CD4-positive, alpha-beta T cell (primary cell): ENCODE measurements at places on chromosomes 2 and 18. TPM values are rescaled to one million over a fixed set of nuclear protein-coding genes. Genes with fewer than 3 reads are reported as not detected.

- H3K4me3 ChIP-seq: no peak overlapping the region
- H3K27me3 ChIP-seq: no peaks in the 10 kb centered on the region
- H3K4me1 ChIP-seq: no peaks in the 10 kb centered on the region
- no peak for DNase-seq
- no peak overlapping the region for H3K27ac ChIP-seq
These were observed 10.4 kb downstream of the CNDP2 start for GRCh38 chr18:74506448-74507084.

DNA sequence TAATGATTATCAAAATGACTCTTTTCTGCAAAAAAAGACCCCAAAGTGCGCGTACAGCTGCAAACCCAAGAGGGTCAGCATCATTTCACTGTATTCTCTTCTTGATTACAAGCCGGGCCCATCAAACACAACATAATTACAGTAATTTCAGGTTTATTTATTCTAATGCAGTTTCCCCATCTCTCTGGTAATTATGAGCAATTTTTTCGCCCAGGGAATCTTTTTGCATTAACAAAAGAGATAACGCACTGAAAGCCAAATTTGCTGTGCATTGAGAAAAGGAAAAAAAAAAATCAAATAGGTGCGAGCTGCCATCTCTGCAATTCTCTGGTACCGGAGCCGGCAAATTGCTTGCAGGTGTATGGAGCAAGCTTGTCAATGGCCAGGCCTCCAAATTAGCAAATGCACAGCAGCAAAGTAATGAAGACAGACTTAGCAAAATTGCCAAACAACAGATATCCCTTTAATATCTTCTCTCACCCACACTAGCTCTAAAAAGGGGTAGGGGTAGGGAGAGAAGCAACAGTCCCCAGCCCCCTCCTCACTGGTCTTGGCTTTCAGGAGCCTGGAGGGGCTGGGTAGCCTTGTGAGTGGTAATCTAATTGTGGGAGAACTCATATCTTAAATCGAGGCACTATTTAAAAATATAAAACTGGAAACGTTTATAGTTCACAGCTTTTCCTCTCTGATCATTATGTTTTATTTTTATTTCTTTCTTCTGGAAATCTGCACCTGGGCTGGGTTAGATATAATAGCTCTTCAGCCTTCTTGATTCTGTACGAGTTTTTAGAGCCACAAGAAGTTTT lies 6.7 kb downstream of the DLX1 start:
- H3K27me3 ChIP-seq: peaks cover 94% of the 10 kb centered on the region
- no peak overlapping the region for H3K27ac ChIP-seq
- no peak for DNase-seq

GRCh38 chr2:112174383-112174782 lies 36.2 kb downstream of the FBLN7 start:
- peaks cover 20% of the 10 kb centered on the region for H3K4me1 ChIP-seq
- no peak for DNase-seq
- H3K4me3 ChIP-seq: no peak overlapping the region
- H3K27ac ChIP-seq: peak overlapping the region; percentile 29
- H3K36me3 ChIP-seq: no peaks in the 10 kb centered on the region

The NEU2 gene
- total RNA-seq: not detected
